ENCODE measurements at places on chromosomes 12 and 14.

DNA sequence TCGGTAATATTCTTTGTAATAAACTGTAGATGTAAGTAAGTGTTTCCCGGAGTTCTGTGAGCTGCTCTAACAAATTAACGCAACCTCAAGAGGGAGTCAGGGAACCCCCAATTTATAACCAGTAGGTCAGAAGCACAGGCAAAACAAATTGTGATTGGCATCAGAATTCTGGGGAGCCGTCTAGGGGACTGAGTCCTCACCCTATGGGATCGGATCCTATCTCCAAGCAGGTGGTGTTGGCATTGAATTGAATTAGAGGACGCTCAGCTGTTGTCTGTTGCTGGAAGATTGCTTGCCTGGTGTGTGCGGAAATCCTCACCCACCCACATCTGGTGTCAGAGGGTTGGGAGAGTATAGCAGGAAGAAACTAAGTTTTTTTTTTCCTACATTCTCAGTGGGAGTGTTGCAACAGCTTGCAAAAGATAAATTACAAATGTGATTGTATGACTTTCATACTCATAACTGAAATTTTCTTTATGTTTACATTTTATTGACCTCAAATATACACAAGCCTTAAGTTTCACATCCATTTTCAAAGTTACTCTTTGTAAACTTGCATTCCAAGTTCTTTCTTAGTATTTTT is 5.5 kb downstream of the TMEM52B start:
- DNase-seq = no peak

GRCh38 chr14:21781543-21781942 is 107.9 kb upstream of the OR4E1 start:
- no peak for DNase-seq

DNA sequence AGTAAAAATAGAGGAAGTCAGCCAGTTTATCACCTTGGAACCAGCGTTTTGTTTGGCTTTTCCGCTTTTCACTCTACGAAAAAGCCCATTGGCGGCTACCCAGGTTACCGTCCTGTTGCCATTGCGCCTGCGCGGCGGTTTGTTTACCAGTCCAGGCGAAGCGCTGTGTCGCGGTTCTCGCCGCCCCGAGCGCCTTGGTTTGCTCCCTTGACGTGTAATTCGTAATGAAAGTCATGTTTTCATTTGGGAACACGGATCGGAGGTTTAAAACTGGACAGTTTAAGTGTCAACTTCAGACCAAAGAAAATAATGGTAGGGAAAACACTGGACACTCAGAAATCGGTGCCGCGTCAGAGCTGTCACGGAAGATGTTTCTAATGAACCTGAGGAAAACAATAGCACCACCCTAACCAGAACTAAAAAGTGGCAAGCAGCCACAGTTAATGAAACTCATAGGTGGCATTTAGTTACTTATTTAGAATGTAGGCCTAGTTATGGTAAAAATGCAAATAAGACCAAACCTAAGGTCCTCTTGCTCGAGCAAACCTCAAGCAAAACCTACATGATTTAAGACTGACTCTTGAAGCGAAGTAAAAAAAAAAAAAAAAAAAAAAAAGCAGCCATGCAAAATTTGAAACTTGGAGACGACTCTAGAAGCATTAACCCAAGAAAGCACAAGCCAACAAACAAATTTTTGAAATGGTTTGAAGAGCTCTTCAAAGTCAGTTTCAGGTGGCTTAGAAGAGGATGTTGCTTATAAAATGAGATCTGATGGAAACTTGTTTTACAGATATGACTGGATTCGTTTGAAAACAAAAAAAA is 790 bp upstream of the GPR19 start:
- DNase-seq = peak; percentile 84

DNA sequence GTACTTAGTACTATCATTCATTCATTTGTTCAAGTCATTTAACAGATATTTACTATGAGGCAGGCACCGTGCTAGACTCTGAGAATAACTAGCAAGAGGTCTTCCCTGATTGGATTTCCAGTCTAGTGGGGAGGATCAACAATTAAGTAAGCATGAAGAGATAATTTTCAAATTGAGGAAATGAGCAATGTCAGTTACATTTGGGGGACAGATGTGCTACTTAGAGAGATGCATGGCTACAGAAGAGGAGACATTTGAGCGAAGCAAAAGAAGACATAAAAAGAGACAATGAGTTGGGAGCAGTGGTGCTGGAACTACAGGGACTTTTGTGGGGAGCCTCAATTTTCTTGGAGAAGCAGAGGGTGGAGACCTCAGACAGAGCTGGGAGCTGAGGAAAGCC is 7.7 kb downstream of the KCNA5 start:
- DNase-seq = no peak

GRCh38 chr12:97194546-97194945 is 268.1 kb upstream of the RMST start:
- DNase-seq = no peak
